ENCODE measurements at places on chromosomes 5 and 9.

DNA sequence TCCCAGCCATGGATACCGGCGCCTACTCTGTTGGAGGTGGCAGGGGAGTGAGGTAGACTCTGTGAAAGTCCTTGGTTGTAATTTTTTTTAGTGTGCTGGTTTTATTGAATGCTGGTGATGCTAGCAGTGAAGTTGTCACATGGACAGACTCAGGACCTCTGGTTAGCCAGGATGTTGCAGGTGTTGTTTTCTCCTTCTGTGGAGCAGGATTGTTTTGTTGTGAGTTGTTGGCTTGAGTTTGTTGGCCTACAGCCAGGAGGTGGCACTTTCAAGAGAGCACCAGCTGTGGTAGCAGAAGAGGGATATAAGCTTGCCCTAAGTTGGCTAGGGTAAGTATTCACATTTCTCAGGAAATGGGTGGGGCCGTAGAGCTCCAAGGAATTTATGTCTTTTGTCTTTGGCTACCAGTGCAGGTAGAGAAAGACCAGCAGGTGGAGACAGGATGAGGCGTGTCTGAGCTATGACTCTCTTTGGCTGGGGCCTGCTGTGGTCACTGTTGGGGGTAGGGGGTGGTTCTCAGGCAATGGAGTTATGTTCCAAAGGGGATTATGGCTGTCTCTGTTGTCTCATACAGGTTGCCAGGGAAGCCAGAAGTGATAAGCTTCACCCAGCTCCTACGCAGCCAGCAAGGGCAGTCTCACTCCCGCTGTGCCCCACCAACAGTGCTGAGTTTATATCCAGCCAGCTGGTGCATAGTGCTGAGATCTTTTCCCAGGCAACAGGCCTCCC, 248.7 kb downstream of the TAF11L14 start:
- no peak for DNase-seq

DNA sequence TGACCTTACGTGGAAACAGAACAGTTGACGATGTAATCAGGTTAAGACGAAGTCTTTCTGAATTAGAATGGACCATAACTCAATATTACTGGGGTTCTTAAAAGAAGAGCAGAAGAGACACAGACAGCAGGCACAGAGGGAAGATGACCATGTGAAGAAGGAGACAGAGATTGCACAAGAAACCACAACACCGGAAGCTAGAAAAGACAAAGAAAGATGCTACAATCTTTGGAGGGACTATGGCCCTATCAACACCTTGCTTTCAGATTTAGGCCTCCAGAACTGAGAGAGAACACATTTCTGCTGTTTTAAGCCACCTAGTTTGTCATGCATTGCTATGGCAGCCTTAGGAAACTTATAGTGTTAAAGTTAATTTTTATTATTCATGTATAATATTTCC, 27.1 kb downstream of the CDH9 start:
- no peak for DNase-seq

- DNase-seq: no peak
Measured at GRCh38 chr5:137312011-137312410, 187.1 kb downstream of the SPOCK1 start.

DNA sequence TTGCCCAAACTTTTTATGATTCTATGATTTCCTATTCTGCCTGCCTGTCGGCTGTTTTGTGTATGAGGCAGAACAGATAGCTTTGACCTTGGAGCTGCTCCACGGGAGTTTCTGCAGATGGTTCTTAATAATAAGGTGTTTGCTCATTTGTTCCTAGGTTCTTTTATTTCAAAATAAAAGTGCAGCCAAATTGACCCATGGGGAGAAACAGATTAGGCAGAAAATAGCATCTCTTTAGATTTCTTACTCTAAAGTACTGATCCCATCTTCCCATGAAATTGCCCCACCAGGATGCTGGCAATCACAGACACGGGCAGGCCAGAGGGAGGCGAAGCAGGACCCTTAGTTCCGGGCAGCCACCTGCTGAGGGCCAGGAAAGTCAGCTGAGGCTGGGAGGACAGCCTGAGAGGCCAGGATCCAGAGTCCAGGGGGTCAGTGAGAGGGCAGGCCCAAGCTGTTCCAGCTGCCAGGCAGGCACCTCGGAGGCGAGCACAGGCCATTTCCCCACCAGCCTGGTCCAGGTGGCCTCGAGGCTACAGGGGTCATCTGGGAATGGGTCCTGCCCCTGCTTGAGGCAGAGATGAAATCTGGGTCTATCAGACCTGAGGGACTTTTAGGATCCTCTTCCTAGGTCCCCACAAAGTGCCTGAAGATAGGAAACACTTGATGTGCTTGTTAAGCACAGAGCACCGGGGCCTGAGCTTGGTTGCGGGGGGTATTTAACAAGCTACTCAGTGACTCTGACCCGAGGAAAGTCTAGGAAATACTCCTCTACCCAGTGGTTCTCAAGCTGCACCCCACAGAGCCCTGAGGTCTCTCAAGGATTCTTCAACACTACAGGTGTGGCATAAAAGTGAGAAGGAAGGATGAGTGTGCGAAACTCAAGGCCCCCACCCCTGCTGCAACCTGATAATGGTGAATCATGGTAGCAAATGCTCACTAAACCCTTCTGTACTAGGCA, 145.4 kb downstream of the CMYA5 start:
- DNase-seq: no peak

- DNase-seq: no peak
Measured at GRCh38 chr9:29669613-29670012, 2096.3 kb upstream of the C9orf72 start.

GRCh38 chr9:124941679-124942561, 1.0 kb upstream of the GOLGA1 start:
- peak; percentile 82 for DNase-seq

DNA sequence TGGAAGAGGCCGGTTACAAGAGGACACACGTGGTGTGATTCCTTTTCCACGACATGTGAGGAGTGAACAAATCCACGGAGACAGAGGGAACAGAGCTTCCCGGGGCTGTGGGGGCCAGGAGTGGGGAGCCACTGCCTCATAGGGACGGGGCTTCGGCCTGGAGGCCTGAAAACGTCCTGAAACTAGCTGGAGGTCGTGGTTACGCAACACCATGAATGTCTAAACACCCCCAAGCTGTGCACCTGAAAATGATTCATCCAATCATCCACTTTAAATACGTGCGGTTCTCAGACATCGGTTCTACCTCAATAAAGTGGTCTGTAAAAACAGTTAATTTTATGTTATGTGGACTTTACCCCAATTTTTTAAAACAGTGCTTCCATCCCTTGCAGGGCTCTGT, 65.3 kb upstream of the PPP1R26 start:
- DNase-seq: no peak

DNA sequence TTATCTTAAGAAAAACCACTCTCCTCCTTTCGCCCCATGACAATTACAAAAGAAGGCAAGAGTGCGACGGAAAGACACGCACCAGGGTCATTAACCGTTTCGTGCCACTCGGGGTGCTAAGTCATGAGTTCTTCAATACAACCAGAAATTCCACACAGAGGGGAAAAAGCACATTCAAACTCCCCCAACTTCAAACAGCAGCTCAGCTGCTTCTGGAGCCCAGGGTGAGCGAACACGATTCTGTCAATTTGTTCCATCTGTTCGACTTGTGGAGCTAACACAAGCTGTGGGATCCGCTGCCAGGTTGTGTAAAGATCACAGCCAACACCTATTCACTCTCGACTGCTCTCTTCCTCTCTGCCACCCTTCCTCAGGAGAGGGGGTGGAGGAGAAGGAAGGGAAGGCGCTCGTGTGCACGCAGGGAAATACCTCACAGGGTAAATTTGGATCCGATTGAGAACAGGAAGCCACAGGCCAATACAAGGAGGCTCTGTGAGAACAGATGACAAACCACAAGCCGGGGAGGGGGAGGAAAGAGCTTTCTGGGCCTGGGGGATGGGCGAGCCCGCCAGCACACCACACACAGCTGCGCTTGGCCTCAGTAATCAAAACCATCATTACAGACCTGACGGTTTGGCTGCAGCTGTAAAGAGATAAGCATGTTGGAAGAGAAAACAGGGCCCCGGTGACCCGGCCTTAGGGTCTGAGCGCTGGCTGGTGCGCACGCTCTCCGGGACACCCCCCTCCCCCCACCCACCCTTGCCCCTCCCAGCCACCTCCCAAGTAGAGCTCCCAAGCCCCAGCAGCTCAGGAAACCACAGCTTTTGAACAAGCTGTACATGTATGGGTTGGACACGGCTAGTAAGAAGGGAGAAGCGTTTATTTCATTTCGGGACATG, 54.3 kb downstream of the PTCH1 start:
- DNase-seq: peak; percentile 60

GRCh38 chr9:1427875-1428274, 377.7 kb downstream of the DMRT2 start:
- DNase-seq: no peak

GRCh38 chr5:154309805-154310204, 119.3 kb downstream of the GALNT10 start:
- DNase-seq: no peak
